ENCODE measurements at places on chromosomes 3 and 15. TPM values are rescaled to one million over a fixed set of nuclear protein-coding genes. Genes with fewer than 3 reads are reported as not detected.

GRCh38 chr15:92886815-92887214, 13.3 kb upstream of the CHD2 start:
- no peaks in the 10 kb centered on the region for H3K27me3 ChIP-seq
- peaks cover under 1% of the 10 kb centered on the region for H3K4me1 ChIP-seq
- no peak for DNase-seq
- peaks cover 10% of the 10 kb centered on the region for H3K36me3 ChIP-seq

DNA sequence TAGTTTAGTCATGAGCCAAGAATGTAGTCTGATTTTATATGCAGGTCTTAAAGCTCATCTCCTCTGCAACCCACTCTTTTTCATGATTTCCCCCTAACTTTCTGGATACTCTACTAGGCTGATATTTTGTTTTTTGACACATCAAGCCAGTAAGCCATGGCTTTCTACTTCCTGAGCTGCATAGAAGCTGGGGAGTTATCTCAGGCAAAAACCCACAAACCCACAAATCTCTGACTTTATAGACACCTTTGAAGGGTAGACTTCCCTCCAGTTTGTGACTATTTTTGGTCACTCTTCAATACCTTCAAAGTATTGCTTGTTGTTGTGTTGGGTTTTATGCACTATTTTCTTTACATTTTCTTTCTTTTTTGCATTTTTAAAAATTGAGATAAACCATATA, 28.6 kb downstream of the TMEM202 start:
- no peak for DNase-seq
- no peaks in the 10 kb centered on the region for H3K27me3 ChIP-seq
- H3K27ac ChIP-seq = no peak overlapping the region

DNA sequence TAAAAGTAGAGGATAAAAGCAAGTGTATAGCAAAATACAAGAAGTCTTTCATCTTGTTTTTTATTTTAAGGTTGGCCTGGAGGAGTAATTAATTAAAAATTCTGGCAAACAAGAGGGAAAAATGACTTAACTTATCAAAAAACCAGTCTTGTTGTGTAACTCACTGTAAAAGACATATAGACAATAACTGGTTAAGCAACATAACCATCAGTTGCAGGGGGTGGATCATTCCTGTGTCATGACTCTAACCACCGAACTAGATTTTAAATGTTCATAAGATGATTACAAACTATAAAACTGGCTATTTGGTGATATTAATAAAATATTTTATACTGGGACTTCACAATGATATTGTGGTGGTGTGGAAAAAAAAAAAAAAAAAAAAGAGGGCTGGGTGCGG, 130.6 kb downstream of the STAG1 start:
- H3K27ac ChIP-seq = no peak overlapping the region
- H3K4me1 ChIP-seq = no peaks in the 10 kb centered on the region
- H3K36me3 ChIP-seq = no peaks in the 10 kb centered on the region
- DNase-seq = peak; percentile 36

GRCh38 chr3:115245438-115245837, 98.3 kb upstream of the ZBTB20 start:
- no peaks in the 10 kb centered on the region for H3K36me3 ChIP-seq
- no peaks in the 10 kb centered on the region for H3K27me3 ChIP-seq
- no peak overlapping the region for H3K27ac ChIP-seq
- H3K4me3 ChIP-seq = no peak overlapping the region
- DNase-seq = peak; percentile 86
- peaks cover 8% of the 10 kb centered on the region for H3K4me1 ChIP-seq

GRCh38 chr3:170418422-170419398, at the start of gene CLDN11:
TSS of gene CLDN11 (plus strand) at chr3:170418868. CDS start at chr3:170419067, 199 bp downstream.
- DNase-seq = peak; percentile 63
- H3K27ac ChIP-seq = peak within 1 kb of the TSS; percentile 79
- no peaks in the 10 kb centered on the region for H3K27me3 ChIP-seq
- H3K4me3 ChIP-seq = peak within 1 kb of the TSS; percentile 77

GRCh38 chr3:110384601-110385000, 687.0 kb upstream of the NECTIN3 start:
- H3K4me1 ChIP-seq = no peaks in the 10 kb centered on the region
- DNase-seq = peak; percentile 61
- no peaks in the 10 kb centered on the region for H3K36me3 ChIP-seq
- H3K27ac ChIP-seq = no peak overlapping the region
- no peaks in the 10 kb centered on the region for H3K27me3 ChIP-seq

DNA sequence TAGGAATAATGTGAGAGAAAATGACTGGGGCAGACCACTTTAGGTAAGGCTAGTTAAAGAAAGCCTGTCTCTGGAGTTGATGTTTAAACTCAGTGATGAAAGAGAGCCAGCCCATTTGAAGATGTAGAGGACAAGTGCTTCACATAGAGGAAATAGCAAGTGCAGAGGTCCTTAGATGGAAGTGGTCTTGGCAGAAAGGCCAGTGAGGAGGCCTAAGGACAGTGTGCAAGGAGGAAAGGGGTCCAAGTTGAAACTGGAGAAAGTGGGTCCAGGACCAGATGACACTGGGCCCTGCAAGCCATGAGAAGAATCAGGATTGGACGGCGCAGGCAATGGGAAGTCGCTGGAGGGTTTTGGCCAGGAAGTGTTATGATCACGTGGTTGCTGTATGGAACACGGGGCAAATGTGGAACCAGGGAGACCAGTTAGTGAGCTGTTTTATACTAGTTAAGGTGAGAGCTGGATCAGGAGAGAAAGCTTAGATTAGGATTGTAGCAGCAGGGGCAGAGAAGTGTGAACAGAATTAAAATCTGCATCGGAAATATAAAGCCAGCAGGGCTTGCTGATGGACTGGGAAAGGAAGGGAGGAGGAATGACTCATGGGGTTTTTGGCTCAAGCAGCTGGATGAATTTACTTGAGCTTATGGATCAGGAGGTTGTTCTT, 48.0 kb upstream of the SCAANT1 start:
- H3K27ac ChIP-seq = peak overlapping the region; percentile 62
- H3K4me3 ChIP-seq = peak overlapping the region; percentile 33
- peak; percentile 78 for DNase-seq
- no peaks in the 10 kb centered on the region for H3K27me3 ChIP-seq

GRCh38 chr15:90231028-90232017, 2.4 kb downstream of the CIB1 start:
- H3K36me3 ChIP-seq = peaks cover 17% of the 10 kb centered on the region
- no peaks in the 10 kb centered on the region for H3K27me3 ChIP-seq
- no peak overlapping the region for H3K27ac ChIP-seq
- no peak overlapping the region for H3K4me3 ChIP-seq

GRCh38 chr15:22992024-22992326, 11.8 kb upstream of the CYFIP1 start:
- no peak for DNase-seq
- H3K27me3 ChIP-seq = no peaks in the 10 kb centered on the region
- H3K27ac ChIP-seq = no peak overlapping the region
- H3K4me1 ChIP-seq = no peaks in the 10 kb centered on the region
- H3K4me3 ChIP-seq = no peak overlapping the region

- H3K36me3 ChIP-seq = no peaks in the 10 kb centered on the region
- peaks cover 7% of the 10 kb centered on the region for H3K4me1 ChIP-seq
- H3K27ac ChIP-seq = no peak overlapping the region
Measured at GRCh38 chr15:91566141-91566540, 287.4 kb upstream of the SLCO3A1 start.

- peaks cover 16% of the 10 kb centered on the region for H3K27me3 ChIP-seq
- DNase-seq = no peak
- no peaks in the 10 kb centered on the region for H3K4me1 ChIP-seq
- no peak overlapping the region for H3K4me3 ChIP-seq
- no peak overlapping the region for H3K27ac ChIP-seq
Measured at GRCh38 chr15:32723171-32723948, 5.6 kb downstream of the GREM1 start.

- H3K36me3 ChIP-seq = peaks cover 22% of the 10 kb centered on the region
- peaks cover 3% of the 10 kb centered on the region for H3K4me1 ChIP-seq
- H3K27me3 ChIP-seq = no peaks in the 10 kb centered on the region
Measured at GRCh38 chr3:51397392-51397791, 6.3 kb downstream of the RBM15B start.

DNA sequence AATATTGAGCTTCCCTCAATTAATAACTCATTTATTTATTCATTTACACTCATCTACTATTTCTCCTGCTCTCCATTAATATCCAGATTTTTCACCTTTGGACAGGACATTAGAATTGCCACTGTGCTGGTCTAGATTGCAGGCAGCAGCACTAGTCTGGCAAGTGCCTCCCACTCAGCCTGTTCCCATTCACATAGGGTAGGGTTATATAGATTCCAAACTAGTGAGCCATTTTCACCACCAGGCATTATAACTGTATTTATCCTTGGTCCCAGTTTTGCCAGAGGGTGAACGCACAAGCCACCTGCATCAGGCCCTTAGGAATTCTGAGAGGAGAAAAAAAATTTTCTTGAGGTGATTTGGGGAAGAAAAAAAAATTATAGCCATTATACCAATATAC, 44.5 kb downstream of the ANAPC13 start:
- H3K4me3 ChIP-seq = no peak overlapping the region
- H3K27me3 ChIP-seq = no peaks in the 10 kb centered on the region
- DNase-seq = no peak
- H3K36me3 ChIP-seq = no peaks in the 10 kb centered on the region
- no peak overlapping the region for H3K27ac ChIP-seq
- peaks cover 6% of the 10 kb centered on the region for H3K4me1 ChIP-seq

GRCh38 chr3:73529308-73530021, 95.3 kb downstream of the PDZRN3 start:
- H3K27me3 ChIP-seq = no peaks in the 10 kb centered on the region
- H3K4me3 ChIP-seq = no peak overlapping the region
- no peak for DNase-seq
- H3K36me3 ChIP-seq = no peaks in the 10 kb centered on the region
- H3K4me1 ChIP-seq = no peaks in the 10 kb centered on the region

DNA sequence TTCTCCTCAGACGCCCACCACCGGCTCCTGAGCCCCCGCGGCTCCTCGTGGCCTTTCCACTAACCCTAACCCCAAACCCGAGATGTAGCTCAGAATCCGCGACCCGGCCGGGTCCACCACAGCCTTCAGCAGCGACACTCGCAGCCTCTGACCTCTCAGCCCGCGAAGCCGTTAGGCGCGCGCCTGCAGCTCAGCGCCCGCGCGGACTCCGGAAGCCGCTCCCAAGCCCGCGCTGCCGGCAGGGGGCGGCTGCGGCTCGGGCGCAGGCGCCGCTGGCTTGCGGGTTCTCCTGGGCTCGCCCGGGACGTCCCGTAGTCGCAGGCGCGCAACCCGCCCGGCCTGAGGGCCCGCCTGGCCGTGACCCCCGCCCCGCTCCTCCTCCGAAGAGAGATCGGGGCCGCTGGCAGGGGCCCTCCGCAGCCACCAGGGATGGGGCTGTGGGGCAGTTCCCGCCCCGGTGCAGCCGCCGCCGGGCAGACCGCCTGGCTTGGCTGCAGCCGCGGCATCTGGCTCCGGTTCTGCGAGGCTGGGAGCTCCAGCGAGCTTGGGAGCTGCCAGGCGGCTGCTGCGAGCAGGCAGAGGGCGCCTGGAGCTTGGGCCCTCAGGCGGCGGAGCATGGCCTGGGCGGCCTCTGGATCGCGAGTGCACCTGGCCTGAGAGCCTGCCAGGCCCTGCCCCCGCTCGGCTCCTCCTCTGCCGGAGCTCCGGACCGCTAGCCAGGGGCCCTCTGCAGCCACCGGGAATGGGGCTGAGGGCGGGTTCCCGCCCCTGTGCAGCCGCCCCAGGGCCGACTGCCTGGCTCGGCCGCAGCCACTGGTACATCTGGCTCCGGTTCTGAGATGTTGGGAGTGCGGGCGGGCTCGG, 120.7 kb downstream of the LMLN start:
- no peaks in the 10 kb centered on the region for H3K36me3 ChIP-seq
- H3K27ac ChIP-seq = no peak overlapping the region
- peaks cover 2% of the 10 kb centered on the region for H3K4me1 ChIP-seq
- peak overlapping the region; percentile 44 for H3K4me3 ChIP-seq
- peaks cover 12% of the 10 kb centered on the region for H3K27me3 ChIP-seq

DNA sequence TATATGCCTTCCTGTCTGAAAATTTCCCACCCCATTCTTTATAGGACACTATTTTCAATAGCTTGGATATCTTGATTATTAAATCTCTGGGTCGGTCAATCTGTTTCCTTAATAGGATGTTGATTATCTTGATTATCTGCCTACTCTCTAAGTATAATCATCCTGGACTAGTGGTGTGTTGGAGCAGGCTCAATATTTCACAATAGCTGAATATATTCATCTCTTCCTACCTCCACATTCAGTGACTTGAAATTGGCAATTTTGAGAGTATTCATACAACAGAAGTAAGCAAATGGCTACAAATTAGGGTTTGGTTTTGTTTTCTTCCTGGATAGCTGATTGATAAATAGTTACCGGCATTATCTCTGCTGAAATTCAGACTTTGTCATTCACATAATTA, 1162.6 kb downstream of the ROBO1 start:
- no peak overlapping the region for H3K27ac ChIP-seq
- no peak for DNase-seq

GRCh38 chr3:125061170-125061569, 5.4 kb upstream of the HEG1 start:
- H3K27me3 ChIP-seq = no peaks in the 10 kb centered on the region
- DNase-seq = peak; percentile 43
- peaks cover 31% of the 10 kb centered on the region for H3K4me1 ChIP-seq
- H3K36me3 ChIP-seq = no peaks in the 10 kb centered on the region
- peak overlapping the region; percentile 74 for H3K27ac ChIP-seq

GRCh38 chr3:64059484-64060175, 36.3 kb upstream of the PSMD6 start:
- H3K27ac ChIP-seq = no peak overlapping the region
- no peak overlapping the region for H3K4me3 ChIP-seq
- DNase-seq = no peak
- no peaks in the 10 kb centered on the region for H3K4me1 ChIP-seq

- H3K4me1 ChIP-seq = no peaks in the 10 kb centered on the region
- no peak overlapping the region for H3K4me3 ChIP-seq
- peaks cover 1% of the 10 kb centered on the region for H3K36me3 ChIP-seq
- H3K27me3 ChIP-seq = no peaks in the 10 kb centered on the region
- H3K27ac ChIP-seq = no peak overlapping the region
Measured at GRCh38 chr3:142417302-142417701, 30.5 kb downstream of the XRN1 start.

- no peaks in the 10 kb centered on the region for H3K27me3 ChIP-seq
- H3K36me3 ChIP-seq = no peaks in the 10 kb centered on the region
- no peak overlapping the region for H3K27ac ChIP-seq
- no peak overlapping the region for H3K4me3 ChIP-seq
- DNase-seq = no peak
Measured at GRCh38 chr3:89973156-89973555, 865.7 kb downstream of the EPHA3 start.

The SIN3A gene
- 27.2 TPM for total RNA-seq

The ISLR gene
- 14.0 TPM for total RNA-seq

The CCDC54 gene
- not detected for total RNA-seq

The PIERCE2 gene
- total RNA-seq = 3.1 TPM

The DUOXA2 gene
- not detected for total RNA-seq
